ENCODE measurements at places on chromosomes 11 and 22.

GRCh38 chr22:31586137-31586920 lies 75.7 kb downstream of the PISD start:
- DNase-seq, result no peak

- no peak for DNase-seq
These were observed 23.4 kb upstream of the MPPED1 start for GRCh38 chr22:43388420-43388851.

DNA sequence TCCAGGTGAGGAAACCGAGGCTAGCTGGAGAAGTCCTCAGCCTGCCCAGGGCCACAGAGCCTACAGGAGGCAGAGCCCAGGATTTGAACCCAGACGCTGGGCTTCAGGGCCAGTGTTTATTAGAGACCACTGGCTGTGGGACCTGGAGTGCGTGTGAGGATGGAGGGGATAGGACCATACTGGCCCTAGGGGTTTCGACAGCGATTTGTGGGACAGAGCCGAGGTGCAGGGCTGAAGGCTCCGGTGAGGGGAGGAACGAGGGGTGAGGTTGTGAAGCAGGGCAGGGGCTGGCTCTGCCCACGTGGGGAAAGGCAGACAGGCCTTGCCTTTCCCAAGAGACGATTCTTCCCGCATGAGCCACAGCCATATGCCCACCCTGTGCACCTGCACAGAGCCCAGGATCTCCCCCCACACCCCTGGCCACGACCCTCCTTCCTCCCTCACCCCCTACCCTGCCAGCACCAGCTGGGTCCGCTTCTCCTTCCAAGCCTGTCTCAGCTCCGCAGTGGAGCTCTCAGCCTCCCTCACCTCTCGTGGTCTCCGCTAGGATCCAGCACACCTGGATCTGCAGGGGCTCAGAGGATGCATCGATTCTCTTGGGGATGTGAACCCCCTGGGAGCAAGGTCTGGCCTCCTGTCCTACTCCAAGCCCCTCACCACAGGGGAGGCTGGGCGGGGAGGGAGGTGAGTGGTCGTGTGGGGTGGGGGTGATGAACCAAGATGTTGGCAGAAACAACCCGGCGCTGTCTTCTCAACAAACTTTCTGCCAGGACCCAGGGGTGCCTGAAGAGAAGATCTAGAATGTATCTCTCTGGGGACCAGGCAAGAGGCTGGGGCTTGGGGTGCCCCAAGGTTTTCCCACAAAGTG lies 58.4 kb downstream of the RTL6 start:
- DNase-seq, result no peak

DNA sequence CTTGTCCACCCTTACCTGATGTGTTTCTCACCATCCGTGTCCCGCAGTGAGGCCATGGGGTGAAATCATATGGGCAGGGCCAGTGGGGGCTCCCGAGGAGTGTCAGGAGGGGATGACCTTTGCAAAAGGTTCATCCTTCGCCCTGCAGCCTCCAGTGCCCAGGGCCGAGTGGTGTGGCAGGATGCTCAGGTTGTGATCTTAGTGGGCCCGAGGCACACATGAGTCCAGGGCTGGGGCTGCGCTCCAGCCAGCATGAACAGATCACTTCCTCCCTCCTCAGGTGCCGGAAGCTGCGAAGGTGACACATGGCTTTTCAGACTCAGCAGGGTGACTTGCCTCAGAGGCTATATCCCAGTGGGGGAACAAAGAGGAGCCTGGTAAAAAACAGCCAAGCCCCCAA lies 2.8 kb upstream of the FKBP2 start:
- no peak for DNase-seq

- DNase-seq, result no peak
These were observed 63.4 kb upstream of the UCP3 start for GRCh38 chr11:74072286-74072685.

GRCh38 chr22:50076646-50077535 lies 8.3 kb downstream of the MLC1 start:
- DNase-seq, result no peak

DNA sequence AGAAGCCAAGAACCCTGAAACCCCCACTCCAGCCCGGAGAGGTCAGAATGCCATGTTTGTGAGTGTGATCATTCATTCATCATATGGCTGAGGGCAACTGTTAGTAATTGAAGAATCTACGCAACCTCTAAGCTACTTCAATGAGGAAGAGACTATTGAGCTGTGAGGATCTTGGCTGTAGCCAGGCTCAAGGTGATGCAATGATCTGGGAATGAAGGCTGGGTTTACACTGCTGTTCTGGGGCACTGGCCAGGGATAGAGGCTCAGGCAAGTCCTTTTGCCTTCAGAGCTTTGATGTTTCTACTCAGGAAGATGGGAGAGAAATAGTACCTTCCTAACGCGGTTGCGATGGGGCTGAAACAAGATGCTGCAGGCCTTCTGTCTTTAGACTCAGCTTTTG lies 12.9 kb downstream of the CRYBB2 start:
- no peak for DNase-seq

DNA sequence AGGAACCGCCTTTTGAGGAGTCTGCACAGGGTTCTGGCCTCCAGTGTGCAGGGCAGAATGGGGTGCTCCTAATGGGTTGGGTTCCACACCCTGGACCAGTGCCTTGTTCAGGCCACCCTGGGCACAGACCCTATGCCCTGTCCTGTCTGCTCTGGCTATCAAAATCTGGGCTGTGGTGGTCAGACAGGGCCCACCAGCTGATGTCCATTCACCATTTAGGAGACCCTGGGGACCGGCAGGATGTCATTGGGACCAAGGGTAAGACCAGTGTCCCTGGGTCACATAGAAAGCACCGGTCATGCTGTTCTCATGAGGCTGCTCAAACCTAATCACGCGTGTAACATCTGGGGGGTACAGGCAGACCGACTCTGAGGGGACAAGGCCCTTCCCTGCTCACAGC lies 37.3 kb downstream of the PARVG start:
- DNase-seq, result no peak

GRCh38 chr11:99555486-99555885 lies 534.7 kb downstream of the CNTN5 start:
- no peak for DNase-seq

- no peak for DNase-seq
These were observed 202.8 kb downstream of the ADAMTS15 start for GRCh38 chr11:130651066-130651855.

- DNase-seq, result no peak
These were observed 360.5 kb downstream of the BUD13 start for GRCh38 chr11:116412118-116412889.

GRCh38 chr11:125397421-125397820 lies 98.6 kb downstream of the FEZ1 start:
- no peak for DNase-seq

GRCh38 chr11:83427501-83427900 lies 141.3 kb upstream of the CCDC90B start:
- DNase-seq, result no peak

DNA sequence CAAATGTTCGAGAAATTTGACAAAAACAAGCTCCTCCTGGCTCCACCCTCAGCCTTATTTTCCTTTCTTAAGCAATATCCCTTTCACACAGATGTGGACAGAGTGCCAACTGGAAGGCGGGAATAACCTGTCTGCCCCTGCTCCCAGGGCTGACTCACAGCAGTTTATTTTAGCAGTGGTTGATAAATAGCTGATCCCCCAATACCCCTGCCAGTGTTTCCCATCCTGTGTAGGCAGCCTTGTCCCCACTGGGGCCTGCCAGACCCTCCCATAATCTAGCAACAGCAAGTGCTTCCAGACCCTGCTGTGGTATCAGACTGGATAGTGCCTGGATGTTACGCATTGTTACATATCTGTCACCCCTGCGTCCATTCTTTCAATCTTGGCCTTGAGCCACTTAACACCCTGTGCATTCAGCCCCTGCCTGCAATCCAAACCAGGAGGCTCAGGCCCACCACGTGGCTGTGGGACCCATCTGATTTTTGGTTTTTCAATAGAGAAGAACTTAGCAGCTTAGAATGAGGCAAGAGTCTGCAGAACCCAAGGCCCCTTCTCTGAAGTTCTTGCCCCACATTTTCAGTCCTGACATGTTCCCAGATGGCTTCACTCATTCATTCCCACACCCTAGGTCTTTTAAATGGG lies 53.7 kb downstream of the PARVA start:
- no peak for DNase-seq

- no peak for DNase-seq
These were observed 1717.1 kb upstream of the RAG2 start for GRCh38 chr11:38315151-38315550.

DNA sequence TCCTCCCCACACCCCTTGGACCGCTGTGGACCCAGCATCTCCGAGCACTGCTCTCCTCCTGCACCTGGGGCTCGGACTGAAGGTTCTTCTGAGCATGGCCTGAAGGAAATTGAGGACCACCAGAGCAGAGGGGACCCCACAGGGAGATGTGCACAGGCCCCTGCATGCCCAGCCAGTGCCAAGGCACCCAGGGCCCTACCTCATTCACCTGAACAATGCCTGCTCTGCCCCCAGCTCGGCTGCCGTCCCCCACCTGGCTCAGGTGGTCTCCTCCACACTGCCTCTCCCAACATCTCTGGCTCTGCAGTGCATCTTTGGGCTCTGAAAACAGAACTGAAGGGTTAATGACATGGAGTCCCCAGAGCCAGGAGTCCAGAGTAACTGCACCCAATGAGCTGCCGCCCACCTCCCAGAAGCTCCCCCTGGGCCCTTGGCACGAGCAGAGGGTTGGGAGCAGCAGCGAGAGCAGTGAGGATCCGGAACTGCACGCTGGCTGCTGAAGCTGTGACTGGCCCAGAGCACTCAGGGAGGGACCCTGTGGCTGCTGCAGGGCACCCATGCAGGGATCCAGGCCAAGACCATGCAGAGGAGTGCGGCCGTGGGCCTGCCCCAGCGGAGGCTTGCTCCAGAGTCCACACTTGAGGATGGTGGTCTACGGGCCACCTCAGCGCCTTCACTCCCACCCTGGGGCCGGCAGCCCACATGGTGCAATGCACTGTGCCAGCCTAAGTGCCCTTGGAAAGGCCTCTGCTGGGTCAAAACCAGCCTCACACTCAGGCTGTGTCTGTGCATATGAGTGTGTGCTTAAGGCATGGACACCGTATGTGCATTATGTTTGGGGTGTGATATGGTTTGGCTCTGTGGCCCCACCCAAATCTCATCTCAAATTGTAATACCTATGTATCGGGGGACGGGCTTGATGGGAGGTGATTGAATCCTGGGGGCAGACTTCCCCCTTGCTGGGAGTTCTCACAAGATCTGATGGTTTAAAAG lies 686.1 kb downstream of the TBC1D22A start:
- DNase-seq, result no peak

DNA sequence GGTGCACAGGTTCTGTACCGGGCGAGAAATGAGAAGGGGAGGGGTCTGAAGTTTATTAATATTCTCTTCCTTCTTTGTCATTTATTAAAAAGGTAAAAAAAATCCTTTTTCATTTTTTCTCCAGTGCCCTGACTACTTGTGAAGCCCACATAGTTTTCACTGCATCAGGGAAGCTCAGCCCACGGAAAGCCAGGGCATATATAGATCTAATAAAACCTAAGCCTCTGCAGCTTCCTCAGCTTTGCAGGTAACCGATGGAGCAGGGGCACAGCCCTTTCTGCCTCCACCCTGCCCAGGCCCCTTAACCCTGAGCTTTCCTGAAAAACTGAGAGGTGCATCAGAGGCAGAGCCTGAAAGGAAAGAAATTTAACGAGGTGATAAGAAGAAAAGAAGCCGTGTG lies 140.1 kb downstream of the NXPE2 start:
- no peak for DNase-seq

GRCh38 chr11:68325183-68325906 lies 13.0 kb downstream of the LRP5 start:
- DNase-seq, result no peak

DNA sequence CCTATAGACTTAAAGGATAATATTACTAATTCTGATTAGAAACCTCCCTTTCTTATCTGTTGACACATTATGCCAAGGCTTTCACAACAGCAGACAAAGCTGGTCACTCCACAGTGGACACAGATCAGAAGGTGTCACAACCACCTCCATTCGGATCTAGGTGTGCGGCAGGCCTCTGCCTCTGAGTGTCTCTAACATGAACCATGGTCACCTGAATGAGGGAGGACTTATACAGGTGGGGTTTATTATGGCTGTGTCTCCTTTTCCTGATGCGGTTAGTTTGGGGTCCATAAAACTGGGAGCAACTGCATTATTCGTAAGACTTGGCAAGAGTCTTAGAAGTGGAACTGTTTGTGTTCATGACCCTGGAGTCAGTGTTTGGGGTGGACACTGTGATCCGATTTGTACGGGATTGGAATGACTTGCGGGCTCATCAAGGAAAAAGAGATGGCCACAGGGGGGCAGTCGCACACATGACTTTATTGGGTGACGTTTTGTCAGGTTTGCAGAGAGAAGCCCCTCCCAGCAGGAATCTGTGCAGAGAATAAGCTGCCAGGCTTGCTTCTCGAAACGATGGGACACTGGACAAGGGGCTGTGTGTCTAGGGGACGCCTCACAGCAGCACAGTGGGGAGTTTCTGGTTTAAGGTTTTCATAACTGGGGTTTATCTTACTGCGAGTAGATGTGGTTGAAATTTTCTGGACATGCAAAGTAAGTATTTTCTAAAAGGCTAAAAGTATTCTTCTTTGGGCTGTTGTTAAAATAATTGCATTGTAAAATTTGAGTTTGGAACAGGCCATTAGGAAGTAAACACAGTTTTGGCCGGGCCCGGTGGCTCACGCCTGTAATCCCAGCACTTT lies 90.6 kb downstream of the GAB4 start:
- DNase-seq, result no peak

DNA sequence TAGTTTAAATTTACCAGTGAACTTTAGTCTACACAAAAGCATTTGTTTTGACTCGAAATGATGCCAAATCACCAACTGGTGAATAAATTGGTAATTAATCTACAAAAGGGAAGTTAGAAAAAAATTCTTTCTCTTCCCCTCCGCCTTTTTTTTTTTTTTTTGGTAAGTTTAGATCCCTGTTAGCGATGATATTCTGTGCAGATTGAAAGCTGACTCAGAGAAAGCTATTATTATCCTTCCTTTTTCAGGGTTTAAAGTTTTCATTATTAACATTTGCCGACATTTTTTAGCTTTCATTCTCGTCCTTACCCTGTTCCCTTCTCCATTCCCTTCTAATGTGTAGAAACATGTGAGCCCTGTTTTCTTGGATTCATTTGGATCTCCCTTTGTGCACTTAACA lies 16.8 kb upstream of the NUP160 start:
- no peak for DNase-seq

DNA sequence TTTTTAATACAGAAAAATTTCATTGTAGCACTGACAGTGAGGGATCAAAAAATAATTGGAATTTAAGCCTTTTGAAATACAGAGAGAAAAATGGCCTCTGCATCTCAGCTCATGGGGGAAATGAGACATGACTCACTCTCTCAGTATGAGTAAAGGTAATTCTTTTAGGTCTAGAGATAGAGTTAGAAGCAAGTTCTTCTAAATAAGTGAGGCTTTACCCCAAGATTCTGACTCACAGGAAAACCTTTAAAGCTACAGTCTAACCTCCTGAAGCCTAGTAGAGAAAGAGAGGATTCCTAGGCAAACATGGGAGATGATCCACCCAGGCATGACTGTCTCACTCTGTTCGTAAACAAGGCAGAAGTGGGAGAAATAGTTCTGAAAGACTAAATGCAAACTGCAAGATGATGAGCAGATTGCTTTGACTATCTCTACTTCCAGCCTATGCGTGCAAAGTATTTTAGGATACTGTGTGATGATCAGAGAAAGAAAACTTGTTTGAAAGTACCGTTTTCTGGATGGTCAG lies 1003.3 kb upstream of the CCDC90B start:
- DNase-seq, result no peak

- DNase-seq, result no peak
These were observed 53.1 kb downstream of the ARRB1 start for GRCh38 chr11:75298191-75298975.

- DNase-seq, result no peak
These were observed 6.7 kb upstream of the APOBEC3A start for GRCh38 chr22:38950527-38951295.

GRCh38 chr22:46388647-46389046 lies 53.1 kb downstream of the TRMU start:
- DNase-seq, result no peak

- DNase-seq, result no peak
These were observed 26.1 kb upstream of the IGSF9B start for GRCh38 chr11:133982876-133983275.
